ENCODE measurements at places on chromosomes 6 and 20. TPM values are rescaled to one million over a fixed set of nuclear protein-coding genes. Genes with fewer than 3 reads are reported as not detected.

DNA sequence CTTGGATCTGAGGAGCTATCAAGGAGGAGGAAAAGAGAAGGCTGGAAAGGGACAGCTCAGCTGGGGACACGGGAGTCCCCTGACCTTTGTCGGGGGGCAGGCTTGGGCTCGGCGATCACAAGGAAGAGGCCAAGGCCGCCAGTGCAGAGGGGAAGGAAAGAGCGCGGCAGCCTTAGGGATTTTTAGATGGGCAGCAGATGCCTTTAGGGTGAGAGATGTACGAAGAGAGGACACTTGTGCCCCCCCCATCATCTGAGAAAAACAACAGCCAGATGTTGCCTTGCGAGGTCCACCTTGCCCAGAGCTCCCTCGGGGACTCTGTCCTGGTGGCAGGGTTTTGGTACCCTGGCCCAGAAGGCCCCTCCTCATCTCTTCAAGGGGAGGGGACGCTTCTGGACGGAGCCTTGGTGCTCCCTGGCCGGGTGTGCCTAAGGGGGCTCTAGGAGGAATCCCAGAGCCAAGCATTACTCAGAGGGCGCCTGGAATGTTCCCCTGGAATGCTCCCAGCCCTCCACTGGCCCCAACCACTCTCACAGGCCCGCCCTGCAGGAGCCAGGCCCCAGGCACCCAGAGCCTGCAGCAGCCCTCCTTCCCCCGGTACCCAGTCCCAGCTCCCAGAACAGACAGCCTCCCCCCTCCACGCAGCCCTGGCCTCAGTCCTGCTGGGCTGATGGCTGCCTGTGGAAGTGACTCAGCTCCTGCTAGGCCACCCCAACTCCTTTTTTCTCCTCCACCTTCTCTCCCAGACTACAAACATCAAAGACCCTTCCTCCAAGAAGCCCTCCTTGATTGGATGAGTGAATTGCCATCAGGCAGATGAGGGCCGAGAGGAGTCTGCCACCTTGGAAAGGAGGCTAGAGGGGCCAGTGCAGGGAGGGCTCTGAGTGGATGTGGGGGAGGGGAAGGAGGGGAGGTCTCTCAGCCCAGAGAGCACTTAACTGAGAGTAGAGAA, 1.8 kb downstream of the ADAM33 start:
- DNase-seq, result no peak

DNA sequence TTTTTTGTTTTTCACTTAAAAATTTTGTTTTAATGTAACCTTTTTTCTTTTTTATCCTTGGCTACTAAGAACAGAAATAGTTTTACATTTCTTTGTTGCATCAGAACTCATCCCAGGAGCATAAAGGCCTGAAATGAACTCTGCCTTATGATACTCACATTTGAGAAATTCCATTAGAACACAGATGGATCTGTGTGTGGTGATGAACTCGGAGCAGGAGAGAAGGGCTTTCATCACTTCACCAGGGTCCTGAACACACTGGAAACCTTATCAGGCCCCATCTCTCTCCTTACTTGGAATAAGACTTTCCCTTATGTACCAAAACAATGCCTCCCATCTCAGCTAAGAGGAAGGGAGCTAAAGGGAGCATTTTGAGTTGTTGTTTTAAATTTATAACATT, 139.4 kb downstream of the PHF3 start:
- no peak for DNase-seq

DNA sequence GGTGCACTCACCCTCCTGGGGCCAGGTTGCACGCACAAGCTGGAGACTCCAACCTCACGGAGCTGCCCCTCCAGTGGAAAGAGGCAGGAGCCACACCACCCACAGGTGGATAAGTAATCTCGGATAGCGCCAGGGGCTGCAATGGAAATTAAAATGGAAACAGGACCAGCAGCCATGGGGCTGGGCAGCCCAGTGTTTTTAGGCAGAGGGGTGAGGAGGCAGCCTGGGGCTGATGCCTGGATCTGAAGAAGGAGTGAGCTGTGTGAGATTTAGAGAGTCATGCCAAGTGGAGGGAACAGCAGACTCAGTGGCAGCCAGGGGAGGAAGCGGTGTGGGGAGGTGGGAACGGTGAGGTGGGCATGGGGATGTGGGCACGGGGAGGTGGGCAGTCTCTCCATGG, 275.6 kb downstream of the SMOC2 start:
- no peak for DNase-seq

Gene CPNE5
- total RNA-seq, result 0.88 TPM

Gene NNAT
- 66.8 TPM for total RNA-seq

- no peak for DNase-seq
Measured at GRCh38 chr6:117525607-117526006, 43.1 kb downstream of the DCBLD1 start.

DNA sequence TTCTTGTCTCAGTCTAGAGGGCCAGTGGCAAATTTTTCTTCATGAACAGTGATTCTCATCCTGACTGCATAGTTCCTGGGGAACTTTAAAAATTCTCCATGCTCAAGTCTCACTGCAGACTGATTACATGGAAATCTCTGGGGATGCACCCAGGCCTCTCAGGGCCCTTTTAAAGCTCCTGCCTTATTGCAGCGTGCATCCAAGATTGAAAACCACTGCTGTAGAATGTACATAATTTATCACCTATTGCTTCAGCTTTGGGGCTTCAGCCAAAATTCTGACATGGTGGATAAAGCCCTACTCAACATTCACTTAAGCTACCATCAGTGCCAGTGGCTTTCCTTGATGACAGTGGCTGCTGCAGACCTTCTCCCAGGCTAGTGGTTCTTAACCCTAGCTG, 143.8 kb downstream of the BTBD3 start:
- DNase-seq, result no peak

- DNase-seq, result no peak
Measured at GRCh38 chr6:160069050-160069454, 52.6 kb upstream of the SLC22A1 start.

DNA sequence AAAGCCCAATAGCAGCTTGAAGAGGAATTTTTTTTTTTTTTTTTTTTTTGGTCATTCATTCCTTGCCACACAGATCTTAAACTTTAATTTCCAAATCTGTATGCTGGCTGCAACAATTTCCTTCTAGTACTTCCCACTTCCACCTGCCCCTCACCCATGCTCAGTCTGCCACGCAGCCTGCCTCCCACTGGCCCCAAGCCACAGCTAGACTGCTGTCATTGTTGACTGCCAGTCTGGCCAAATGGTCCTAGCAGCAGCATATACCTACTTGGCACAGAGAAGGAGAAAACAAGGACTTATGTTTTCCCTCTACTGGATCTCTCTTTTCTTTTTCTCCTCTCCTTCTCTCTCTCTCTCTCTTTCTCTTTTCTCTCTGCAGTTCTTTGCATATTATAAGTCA, 118.3 kb upstream of the HEY2 start:
- no peak for DNase-seq

DNA sequence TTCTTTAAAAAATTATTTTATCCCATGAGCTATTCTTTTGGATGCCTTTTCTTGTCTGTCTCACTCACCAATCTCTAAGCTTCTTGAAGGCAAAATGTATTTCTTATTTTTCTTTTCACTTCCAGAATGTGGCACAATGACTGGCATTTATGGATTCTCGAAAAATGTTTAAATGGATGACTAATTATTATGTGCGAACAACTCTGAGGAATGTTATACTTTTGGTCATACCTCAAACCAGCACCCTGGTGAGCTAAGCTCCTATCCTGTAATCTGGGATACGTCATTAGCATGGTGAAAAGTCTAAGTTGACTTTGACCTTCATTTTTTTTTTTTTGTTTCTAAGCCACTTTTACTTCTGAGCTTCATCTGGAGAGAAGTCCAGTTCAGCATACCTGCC, 214.0 kb upstream of the CEP162 start:
- no peak for DNase-seq
